Breast epithelium (tissue), 4 donors: ENCODE measurements at places on chromosomes 11 and 22. TPM values are rescaled to one million over a fixed set of nuclear protein-coding genes. Genes with fewer than 3 reads are reported as not detected.

The TMPRSS4 gene
- total RNA-seq: 0.98 TPM

The ENTHD1 gene
- total RNA-seq: not detected

The CCDC116 gene
- 0.33 TPM for total RNA-seq

The MS4A6E gene
- not detected for total RNA-seq

DNA sequence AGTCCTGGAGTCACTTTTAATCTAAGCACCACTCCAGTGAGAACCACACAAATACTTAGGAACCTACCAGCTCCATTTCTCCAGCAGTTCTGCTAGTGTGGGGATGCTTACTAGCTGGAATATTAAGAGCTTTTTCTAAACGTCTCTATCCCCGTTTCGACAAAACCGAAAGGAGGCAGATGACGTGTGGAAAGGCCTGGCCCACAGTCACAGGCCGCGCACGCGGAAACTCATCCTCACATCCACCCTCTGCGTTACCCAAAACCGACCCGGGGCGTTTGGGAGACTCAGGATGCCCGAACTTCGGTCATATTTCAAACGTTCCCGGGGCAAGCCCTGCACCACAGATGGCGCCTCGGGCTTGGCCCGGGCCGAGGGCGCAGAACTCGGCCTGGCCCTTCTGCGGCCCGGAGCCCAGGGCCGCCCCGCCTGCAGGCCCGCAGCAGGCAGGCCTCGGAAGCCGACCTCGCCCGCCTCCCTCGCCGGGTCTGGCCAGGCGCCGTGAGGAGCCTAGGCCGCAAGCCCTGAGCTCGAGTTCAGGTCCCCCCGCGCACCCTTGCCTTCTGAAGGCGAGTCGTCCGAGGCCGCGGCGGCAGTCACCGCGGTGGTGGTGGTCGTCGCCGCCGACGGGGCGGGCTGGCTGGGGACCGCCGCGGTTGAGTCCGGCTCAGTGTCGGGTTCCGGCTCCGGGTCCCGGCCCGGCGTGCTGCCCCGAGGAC, 473 bp downstream of the FNBP4 start:
- H3K27ac ChIP-seq: peak overlapping the region; percentile 99
- H3K36me3 ChIP-seq: no peaks in the 10 kb centered on the region
- DNase-seq: peak; percentile 68
- no peaks in the 10 kb centered on the region for H3K27me3 ChIP-seq
- H3K4me1 ChIP-seq: no peaks in the 10 kb centered on the region

GRCh38 chr22:47373648-47374272, 611.3 kb downstream of the TBC1D22A start:
- H3K4me3 ChIP-seq: no peak overlapping the region
- no peak overlapping the region for H3K27ac ChIP-seq
- no peak for DNase-seq
- H3K4me1 ChIP-seq: no peaks in the 10 kb centered on the region
- no peaks in the 10 kb centered on the region for H3K36me3 ChIP-seq

DNA sequence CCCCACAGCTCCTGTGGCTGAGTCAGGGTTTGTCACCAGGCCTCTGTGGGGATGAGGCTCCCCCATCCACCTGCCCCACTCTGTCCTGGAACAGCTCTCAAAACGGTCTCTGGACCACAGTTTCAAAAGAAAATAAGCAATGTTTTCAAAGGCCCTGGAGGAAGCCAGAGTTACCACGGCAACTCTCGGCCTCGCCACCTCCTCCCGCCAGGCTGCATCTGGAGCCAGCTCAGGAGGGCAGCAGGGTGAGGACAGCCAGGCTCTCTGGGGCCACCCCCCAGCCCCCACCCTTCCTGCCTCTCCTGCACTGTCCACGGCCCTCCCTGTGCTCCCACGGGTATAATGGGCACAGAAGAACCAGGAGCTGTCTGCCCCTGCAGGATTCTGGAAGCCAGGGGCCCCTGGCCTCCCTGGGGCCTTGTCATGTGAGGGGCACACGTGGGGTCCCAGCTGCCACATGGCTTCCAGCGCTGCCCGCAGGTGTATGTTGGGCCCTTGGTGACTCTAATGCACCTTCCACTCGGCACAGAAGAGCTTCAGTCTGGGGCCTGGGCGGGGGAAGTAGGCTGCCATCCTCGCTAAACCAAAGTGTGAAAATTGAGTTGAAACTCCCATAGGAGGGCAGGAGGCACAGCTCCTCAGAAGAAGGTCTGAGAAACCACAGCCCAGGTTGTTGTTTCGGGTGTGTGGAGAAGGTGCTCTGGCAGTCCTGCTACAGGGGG, 10.3 kb downstream of the CD81 start:
- H3K36me3 ChIP-seq: no peaks in the 10 kb centered on the region
- H3K27ac ChIP-seq: peak overlapping the region; percentile 73
- no peak overlapping the region for H3K4me3 ChIP-seq
- H3K27me3 ChIP-seq: no peaks in the 10 kb centered on the region

- H3K36me3 ChIP-seq: no peaks in the 10 kb centered on the region
- no peak overlapping the region for H3K4me3 ChIP-seq
- no peak overlapping the region for H3K27ac ChIP-seq
- no peaks in the 10 kb centered on the region for H3K27me3 ChIP-seq
- no peak for DNase-seq
These were observed 618.4 kb downstream of the OPCML start for GRCh38 chr11:132913886-132914285.

DNA sequence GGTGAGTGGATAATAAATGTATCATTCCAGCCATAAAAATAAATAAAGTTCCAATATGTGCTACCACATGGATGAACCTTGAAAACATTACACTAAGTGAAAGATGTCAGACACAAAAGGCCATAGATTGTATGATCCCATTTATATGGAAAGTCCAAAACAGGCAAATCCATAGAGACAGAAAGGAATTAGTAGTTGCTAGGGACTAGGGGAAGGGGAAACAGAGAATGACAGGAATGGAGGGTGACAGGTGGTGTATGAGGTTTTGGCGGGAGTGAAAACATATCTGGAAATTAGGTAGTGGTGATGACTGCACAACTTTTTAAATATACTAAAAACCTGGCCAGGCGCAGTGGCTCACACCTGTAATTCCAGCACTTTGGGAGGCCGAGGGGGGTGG, 15.2 kb upstream of the CARD10 start:
- H3K27ac ChIP-seq: no peak overlapping the region
- no peak for DNase-seq
- no peaks in the 10 kb centered on the region for H3K4me1 ChIP-seq
- no peaks in the 10 kb centered on the region for H3K27me3 ChIP-seq
- H3K4me3 ChIP-seq: no peak overlapping the region
- no peaks in the 10 kb centered on the region for H3K36me3 ChIP-seq
